ENCODE measurements at places on chromosomes 7 and 10. TPM values are rescaled to one million over a fixed set of nuclear protein-coding genes. Genes with fewer than 3 reads are reported as not detected.

DNA sequence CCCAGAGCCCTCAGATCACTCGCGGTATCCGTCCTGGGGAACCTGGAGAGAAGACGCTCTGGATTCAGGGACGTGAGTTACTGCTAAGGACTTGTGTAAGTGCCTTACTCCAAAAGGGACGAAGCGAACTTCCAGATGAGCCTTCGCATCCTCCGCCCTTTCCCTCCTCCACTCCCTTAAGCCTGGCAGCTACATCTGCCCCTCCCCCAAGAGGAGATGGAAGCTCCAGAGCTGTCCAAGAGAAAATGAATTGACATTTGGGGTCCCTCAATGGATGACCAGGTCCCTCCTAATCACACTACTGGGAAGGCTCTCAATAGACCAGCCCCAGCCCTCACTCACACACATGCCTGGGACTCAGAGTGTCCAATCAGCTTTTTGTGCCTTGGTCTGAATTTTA lies 31.3 kb upstream of the GDF10 start:
- no peak for DNase-seq

DNA sequence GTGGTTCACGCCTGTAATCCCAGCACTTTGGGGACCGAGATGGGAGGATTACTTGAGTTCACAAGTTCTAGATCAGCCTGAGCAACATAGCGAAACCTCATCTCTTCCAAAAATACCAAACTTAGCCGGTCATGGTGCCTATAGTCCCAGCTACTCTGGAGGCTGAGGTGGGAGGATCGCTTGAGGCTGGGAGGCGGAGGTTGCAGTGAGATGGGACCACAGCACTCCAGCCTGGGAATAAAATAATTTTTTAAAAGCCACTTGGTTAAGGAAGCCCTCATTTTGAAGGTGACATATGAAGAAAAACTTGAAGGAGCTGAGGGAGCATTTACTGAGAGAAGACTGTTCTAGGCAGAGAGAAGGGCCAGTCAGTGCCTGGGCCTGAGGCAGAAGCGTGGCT lies 4.2 kb upstream of the EZH2 start:
- DNase-seq = no peak

DNA sequence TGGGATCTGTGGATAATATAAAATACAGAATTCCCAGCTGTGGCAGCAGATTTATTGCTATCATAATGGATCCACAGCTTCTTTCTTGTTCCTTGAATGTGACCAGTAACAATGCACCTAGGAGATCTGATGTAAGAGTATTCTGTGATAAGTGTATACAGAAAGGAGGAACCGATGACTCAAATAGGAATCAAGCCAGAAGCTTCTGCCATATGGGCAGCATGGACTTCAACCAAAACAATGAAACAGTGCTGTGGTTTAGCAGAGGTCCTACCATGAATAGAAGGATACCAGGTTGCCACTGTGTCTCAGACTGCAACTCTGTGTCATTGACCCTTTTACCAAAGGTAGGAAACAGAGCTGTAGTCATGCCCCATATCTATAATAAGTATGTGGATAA lies 81.8 kb downstream of the PTPRZ1 start:
- DNase-seq = no peak

Gene DUS4L
- 11.1 TPM for total RNA-seq

Gene TM9SF3
- 80.8 TPM for total RNA-seq

Gene SAMD9L
- total RNA-seq = 16.6 TPM

GRCh38 chr7:1113548-1113885 lies 25.6 kb downstream of the GPER1 start:
- no peak for DNase-seq

Gene CHST12
- 3.6 TPM for total RNA-seq

Gene SPACDR
- total RNA-seq = 2.0 TPM

Gene TMEM213
- total RNA-seq = not detected

- no peak for DNase-seq
Measured at GRCh38 chr7:907158-907980, 31.0 kb downstream of the GET4 start.

GRCh38 chr10:111435871-111436270 lies 359.0 kb downstream of the ADRA2A start:
- DNase-seq = no peak

DNA sequence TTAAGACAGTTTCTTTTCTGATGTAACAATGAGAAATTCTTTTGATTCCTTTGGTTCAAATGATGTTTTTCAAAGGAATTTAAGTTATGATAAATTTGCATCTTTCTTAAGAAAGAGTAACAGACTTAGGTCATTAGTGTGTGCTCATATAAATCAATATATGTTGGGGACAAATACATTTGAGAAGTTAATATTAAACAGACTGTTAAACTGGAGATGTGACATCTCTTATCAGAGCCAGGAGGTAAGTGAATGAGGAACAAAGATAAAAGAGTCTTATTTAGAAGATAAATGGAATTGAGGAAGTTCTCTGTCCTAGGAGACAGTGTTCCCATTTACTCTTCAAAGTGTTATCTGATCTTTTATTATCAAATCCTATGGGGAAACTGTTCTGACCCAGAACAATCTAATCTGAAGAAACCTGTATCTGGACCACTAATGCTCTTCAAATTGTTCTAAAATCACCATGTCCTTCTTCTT lies 104.8 kb upstream of the LAMB4 start:
- DNase-seq = no peak

- no peak for DNase-seq
Measured at GRCh38 chr7:28799619-28800018, 158.5 kb downstream of the TRIL start.

GRCh38 chr10:100828738-100829096 lies 83.3 kb downstream of the PAX2 start:
- no peak for DNase-seq

Gene NPC1L1
- 0.10 TPM for total RNA-seq

GRCh38 chr7:30144657-30145306 lies 10.0 kb downstream of the MTURN start:
- DNase-seq = no peak

GRCh38 chr7:25031007-25031406 lies 51.0 kb upstream of the OSBPL3 start:
- no peak for DNase-seq

Gene ZNF853
- 14.8 TPM for total RNA-seq

GRCh38 chr7:75813084-75813483 lies 522 bp downstream of the CCL24 start:
- no peak for DNase-seq

GRCh38 chr7:123929107-123929506 lies 4.1 kb downstream of the SPAM1 start:
- no peak for DNase-seq
